Amniotic stem cell (primary cell): ENCODE measurements at places on chromosomes 12 and 14.

DNA sequence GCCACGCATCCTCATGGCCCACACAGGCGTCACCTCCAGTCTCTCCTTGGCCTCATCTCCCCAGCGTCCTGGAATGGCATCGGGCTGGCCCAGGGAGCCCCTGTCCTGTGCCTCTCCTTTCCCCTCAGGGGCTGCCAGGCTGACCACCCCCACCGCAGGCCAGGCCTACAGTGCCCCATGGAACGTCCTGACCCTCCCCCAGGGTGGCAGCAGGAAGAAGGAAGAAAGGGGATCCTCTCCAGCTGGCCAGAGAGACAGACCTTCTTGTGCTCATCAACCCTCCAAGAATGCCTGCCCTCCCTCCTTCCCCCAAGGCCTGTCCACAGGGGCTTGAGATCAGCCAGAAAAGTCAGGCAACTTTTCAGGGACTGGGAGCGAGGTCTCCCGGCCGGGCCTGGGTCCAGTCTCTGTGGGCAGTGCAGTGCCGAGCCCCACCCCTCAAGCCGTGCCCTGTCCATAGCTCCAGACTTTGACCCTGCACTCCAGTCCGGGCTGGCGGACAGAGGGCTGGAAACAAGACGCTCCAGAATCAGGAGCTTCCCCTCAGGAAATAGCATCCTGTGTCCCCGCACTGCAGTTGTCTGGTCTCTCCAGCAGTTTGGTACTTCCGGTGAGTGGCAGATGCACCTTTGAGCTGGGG lies at the start of gene DAO:
DAO (plus strand) TSS at position 478 of the 640 bp plus-strand sequence. CDS start 4,915 bp downstream, outside the sequence.
- no peak for DNase-seq

DNA sequence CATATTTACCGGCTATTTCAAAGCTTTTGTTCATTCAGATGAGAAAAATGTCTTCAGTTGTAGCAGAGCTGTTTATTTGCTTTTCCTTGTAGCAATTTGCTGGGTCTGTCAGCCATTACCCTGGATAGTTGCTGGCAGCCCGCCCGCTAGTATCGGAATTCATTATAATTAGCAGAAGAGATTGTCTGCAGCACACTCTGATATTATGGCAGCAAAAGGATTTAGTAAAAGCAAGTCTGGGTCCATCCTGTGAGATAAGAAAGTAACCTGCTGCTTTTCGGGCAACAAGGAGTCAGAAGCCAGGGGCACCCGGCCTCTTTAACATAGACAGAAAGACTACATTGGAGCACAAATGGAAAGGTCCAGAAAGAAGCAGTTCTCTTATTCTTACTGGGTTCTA lies 6.1 kb upstream of the SLC35E3 start:
- no peak for DNase-seq

DNA sequence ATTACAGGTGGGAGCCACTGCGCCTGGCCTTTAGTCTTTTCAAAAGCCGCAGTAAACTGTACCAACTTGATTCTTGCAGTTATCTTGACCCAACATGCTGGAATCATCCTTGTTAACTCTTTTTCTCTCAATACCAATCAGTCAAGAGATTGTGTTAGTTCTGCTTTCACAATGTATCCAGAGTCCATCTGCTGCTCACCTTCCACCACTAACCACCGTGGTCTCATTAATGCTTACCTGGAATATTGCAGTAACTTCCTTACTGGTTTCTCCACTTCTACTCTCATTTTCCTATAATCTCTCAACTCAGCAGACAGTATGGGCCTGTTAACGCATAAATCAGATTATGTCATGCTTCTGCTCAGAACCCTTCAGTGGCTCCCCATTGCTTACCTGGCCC lies 62.2 kb downstream of the VEZT start:
- DNase-seq: no peak

- no peak for DNase-seq
These were observed 11.2 kb downstream of the LLPH start for GRCh38 chr12:66119229-66119869.

- no peak for DNase-seq
These were observed 396.7 kb upstream of the OR4E1 start for GRCh38 chr14:22070119-22070982.

- no peak for DNase-seq
These were observed 360.5 kb downstream of the FUT8 start for GRCh38 chr14:65772921-65773574.

DNA sequence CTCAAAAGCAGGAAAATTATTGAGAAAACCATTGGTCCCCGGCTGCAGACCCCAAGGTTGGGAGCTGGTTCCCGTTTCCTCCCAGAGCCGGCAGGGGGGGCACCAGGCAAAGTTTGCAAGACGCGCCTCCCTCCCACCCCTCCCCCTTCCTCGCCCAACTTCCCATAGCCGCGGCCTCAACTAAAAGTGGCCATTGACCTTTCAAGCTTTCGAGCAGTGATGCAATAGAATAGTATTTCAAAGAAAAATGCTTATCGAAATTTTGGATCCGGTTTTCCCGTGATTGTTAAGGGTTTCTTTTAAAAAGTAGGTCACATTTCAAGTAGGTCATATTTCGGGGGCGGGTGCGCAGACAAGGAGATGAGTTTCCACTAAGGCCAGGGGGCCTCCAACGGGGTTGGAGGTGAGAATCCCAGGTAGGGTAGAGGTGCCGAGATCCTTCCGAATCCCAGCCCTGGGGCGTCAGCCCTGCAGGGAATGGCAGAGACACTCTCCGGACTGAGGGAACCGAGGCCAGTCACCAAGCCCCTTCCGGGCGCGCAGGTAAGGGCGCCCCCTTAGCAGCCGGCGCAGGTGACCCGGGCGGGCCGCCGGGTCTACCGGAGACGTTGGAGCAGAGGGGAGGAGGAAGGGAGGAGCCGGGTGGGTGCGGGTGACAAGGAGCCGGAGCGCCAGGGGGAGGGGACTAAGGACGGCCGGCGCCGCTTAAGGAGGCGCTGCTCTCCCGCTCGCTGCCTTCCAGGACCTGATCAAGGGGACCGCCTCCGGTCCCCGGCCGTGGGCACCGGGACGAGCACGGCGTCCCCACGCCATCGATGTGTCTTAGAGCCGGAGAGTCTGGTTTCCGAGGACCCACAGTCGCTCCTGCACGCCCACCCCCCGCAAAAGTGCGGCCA lies 2.6 kb upstream of the SOCS2 start:
- DNase-seq: peak; percentile 87

- no peak for DNase-seq
These were observed 651 bp downstream of the PFKM start for GRCh38 chr12:48119834-48120195.

DNA sequence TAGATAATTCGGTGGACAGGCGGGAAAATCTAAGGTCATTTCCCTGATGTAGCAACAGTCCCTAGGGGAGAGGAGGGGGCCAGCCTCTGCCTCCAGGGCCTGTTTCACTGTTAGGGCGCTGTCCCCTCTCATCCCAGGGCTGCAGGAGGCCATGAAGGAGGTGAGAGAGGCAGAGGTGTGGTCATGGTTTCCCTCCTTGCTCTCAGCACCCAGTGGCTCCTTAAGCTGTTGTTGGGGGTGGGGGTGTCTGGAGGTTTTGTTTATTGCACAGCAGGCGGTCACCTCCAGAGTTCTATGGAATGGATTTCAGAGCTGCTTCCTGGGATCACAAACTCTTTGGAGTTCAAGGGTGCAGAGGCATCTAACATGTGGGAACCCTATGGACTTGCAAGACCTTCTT lies 212.5 kb upstream of the RTL1 start:
- DNase-seq: no peak

GRCh38 chr14:92516344-92516965 lies 2.9 kb downstream of the RIN3 start:
- DNase-seq: no peak

DNA sequence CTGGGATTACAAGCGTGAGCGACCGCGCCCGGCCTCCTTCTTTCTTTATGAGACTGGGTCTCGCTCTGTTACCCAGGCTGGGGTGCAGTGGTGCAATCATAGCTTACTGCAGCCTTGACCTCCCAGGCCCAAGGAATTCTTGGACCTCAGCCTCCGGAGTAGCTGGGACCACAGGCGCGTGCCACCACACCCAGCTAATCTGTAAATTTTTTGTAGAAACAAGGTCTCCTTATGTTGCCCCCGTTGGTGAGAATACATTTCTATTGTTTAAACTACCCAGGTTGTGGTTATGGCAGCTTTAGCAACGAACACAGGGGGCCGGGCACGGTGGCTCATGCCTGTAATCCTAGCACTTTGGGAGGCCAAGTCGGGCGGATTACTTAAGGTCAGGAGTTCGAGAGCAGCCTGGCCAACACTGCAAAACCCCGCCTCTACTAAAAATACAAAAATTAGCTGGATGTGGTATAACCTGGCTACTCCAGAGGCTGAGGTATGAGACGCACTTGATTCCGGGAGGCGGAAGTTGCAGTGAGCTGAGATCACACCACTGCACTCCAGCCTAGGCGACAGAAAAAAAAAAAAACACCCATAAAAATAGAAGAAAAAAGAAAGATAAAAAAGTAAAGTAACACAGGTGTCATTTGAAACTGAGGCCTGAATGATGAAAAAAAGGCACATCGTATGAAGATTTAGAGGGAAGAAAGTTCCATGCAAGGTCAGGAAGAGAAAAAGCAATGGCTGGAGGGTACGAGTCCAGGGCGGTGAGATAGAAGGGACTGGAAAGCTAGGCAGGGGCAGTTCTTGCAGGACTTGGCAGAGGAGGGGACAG lies 977 bp upstream of the TMEM120B start:
- no peak for DNase-seq

DNA sequence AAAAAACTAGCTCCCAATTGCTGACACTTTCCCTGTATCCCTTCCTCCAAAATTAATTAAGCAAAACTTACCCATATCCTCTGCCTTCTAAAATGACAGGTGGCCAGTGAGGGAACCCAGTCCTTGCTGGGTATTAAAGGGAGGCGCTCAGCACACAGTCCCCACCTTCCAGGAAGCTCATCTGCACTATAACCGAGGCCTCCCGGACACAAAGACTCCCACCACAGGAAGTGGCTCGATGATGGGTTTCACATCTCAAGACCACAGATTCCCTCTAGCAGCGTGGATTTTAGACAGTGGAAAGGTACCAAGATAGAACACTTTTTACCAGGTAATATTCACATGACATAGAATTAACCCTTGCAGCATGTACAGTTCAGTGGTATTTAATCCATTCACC lies 126.8 kb upstream of the NCOR2 start:
- DNase-seq: no peak

- no peak for DNase-seq
These were observed 18.6 kb downstream of the PEX5 start for GRCh38 chr12:7207866-7208625.

DNA sequence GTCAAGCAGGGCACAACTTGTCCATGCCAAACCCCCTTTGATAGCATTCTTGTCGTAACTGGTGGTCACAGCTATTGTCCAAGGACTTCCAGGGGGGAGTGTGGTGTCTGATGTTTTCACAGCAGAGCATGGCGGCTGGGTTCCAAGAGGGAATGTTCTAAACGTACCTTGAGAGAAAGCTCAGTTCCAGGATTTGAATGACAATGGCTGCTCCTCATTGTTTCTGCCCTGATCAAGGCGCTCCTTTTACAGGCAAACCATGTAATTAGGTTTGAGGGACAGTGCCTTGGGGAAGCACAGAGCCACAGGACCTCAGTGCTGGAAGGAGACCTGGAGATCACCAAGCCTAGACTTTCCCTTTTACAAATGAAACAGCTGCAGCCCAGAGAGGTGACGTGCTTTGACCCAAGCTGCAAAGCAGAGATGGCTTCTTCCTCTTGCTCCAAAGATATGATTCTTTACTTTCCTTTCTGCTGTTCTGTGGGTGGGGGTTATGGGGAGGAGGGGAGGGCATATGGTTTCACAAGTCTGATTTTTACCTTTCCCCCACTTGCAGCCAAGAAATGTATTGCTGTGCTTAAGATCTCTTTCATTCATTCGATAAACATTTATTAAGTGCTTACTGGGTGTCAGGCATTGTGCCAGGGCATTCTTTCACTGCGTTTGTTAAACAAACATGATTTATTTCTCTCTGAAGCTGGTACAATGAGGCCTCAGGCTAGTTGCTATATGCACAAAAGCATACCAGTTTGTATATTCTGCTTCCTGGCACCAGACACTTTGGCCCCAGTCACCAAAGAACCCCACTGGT lies 172.8 kb downstream of the KTN1 start:
- no peak for DNase-seq

- no peak for DNase-seq
These were observed 14.6 kb downstream of the MGAT4C start for GRCh38 chr12:86241600-86241999.

DNA sequence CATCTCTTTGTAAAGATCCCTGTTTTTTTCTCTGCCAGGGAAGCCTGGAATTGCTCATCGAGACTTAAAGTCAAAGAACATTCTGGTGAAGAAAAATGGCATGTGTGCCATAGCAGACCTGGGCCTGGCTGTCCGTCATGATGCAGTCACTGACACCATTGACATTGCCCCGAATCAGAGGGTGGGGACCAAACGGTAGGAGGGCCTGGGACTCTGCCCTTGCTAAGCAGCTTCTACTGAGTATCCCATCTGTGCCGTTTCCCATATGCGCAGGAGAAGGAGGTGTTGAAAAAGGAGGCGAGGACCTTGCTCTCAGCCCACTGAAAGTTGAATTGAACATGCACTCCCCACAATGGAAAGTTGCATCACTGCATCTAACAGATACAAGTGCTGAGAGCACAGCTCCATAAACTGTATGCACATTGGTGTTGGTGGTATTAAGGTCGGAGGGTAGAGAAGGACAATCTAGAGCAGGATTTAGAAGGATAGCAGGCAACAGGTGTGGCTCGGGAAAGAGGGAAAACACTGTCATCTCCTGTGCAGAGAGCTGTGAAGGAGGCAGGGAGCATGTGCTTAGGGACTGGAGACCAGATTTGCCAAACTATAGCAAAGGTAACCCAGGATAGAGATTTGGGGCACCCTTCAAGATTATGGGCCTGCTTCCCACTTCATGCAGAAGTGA lies 21.5 kb upstream of the TAMALIN start:
- DNase-seq: no peak

GRCh38 chr12:5901416-5901815 lies 43.6 kb downstream of the ANO2 start:
- DNase-seq: no peak

DNA sequence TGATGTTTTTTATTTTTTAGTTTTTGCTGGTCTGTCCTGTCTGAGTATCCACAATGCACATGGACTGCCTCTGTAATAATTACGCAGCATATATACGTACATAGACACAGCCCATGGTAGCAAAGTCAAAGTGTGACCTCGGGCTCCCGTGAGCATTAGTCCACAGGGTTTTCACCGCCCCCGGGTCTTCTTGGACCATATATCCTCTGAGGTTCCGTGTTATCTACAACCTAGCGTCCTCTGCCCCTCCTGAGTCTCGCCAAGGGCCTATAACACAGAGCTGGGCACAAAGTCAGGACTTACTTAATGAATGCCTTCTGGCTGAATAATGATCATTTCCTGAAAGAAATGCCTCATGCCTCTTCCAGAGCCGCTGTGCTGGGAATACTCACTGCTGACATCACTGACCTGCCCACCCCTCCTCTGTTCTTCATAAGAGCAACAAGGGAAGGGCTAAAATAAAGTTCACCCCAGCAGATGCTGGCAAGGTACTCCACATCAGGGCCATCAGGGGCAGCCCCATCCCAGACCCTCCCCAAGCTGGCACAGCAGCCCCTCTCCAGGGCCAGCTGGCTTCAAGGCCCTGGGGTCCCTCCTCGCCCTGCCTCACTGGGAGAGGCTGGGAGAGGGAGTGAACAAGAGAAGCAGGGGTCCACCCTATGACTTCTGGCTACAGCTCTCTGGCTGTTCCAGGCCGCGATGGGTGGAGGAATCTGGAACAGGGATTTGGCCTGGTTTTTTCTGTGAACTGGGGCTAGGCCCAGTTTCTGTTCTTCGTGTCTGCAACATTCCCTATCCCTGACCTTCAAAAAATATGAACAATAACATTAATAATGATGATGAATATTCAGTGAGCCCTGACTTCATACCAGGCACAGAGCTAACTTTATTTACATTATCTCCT lies 7.9 kb downstream of the HDAC7 start:
- peak; percentile 42 for DNase-seq
